ENCODE measurements at places on chromosomes 3 and 15.

DNA sequence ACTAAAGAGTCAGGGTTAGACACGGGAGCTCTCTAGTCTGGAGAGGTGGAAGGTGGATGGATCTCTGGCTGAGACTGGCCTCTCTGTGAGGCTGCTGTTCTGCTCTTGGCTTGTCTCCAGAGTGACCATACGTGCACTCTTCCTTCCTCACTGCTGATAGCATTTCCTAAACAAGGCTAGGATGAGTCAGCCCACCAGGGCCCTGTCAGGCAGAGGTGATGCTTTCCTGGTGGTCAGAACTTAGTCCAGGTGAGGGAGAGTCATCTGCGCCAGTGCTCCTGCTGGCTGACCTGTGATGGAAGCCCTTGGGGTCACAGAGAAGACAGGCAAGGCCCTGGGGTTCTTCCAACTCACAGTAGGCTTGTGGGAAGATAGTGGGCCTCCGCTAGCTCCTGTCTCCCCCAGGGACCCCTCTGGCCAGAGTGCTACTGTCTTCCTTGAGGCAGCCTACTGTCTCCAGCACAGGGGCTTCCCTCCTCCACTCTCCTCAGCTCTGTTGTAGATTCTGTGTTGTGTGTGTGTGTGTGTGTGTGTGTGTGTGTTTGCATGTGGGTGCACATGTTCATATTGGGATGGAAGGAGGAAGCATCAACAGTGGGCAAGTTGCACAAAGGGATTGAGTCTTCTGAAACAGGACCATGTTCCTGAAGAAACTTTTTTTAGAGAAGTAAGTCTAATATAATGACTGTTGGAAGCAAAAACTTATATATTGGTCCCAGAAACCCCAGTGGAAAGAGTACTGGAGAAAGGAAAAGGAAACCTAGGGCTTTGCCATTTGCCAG lies 16.5 kb downstream of the ALPK3 start:
- no peak for DNase-seq

GRCh38 chr15:96058103-96058851 lies 272.2 kb upstream of the NR2F2 start:
- no peak for DNase-seq

- DNase-seq = no peak
These were observed 92.4 kb downstream of the CLDN1 start for GRCh38 chr3:190229632-190230424.

DNA sequence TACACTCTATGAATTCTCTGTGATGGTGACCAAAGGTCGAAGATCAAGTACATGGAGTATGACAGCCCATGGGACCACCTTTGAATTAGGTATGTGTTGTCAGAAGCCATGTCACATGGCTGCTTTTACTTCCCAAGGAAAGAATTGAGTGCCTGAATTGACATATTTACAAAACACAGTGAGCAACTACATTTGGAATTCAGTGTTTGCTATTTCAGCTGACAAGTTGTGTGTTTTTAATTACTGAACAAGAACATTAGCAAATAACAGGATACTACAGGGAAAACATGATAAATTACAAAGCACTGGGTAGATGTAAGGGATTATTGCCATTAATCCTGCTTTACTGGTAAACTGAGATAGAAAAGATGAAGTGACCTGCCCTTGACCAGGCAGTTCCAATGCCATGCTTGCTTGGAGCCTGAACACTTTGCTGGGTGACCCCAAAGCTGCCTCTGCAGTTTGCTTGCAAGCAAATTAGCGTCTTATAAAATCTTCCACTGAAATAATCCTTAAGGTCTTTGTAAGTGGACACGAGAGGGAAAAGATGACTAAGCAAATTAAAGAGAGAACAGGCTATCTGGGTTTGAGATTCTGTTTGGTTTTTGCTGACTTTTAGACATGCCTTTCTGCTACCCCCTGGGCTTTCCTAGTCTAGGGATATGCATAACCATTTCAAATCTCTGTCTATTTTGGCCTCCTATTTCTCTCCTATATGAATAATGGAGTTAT lies 98.2 kb downstream of the HCN4 start:
- DNase-seq = no peak

DNA sequence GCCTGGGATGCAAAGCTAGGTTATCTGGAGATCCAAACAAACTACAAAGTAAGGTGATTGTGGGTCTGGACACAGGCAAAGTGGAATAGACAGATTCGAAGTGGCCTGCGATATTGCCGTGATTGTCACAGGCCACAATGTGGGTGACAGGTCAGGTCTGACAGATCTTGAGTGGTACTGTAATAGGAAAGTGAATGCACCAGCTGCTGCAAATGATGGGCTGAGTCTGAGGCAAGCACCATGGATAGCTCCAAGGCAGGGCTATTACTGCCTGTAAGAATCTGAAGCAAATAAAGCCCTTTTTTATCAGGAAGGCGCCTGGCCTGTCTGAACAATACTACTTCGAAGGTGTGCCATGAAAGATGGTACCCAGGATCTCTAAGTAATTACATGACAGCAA lies 10.0 kb downstream of the ARMC8 start:
- DNase-seq = no peak

DNA sequence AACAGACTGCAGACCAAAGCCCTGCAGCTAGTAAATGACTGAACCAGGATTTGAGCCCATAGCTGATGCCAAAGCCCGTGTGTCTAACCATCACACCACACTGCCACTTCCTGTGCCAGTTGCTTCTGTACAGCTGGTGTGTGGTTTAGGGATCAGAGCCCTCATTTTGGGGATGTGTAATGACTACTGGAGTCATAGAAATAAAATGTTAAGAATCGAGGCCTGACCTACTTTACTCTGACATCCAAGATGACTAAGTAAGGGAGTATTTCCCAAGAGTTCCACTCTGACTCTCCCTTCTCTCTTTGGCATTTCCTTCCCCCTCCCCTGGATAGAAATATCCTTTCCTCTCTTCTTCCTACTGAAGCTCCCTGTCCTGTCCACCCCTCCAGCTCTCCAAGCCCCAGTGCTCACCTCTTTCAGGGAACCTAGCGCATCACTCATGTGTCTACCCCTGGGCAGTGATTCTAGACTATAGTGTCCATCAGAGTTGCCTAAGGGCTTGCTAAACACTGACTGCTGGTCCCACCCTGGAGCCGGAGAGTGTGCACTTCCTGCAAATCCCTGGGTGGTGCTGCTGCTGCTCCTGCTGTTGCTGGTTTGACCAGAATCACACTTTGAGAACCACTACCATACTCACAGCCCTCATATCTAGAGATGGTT lies 53.8 kb downstream of the MGLL start:
- DNase-seq = no peak

GRCh38 chr3:29764603-29765254 lies 483.9 kb downstream of the RBMS3 start:
- no peak for DNase-seq

- no peak for DNase-seq
These were observed 81.0 kb downstream of the FBXL2 start for GRCh38 chr3:33358172-33358781.

GRCh38 chr3:40035177-40035576 lies 225.8 kb downstream of the MYRIP start:
- no peak for DNase-seq

DNA sequence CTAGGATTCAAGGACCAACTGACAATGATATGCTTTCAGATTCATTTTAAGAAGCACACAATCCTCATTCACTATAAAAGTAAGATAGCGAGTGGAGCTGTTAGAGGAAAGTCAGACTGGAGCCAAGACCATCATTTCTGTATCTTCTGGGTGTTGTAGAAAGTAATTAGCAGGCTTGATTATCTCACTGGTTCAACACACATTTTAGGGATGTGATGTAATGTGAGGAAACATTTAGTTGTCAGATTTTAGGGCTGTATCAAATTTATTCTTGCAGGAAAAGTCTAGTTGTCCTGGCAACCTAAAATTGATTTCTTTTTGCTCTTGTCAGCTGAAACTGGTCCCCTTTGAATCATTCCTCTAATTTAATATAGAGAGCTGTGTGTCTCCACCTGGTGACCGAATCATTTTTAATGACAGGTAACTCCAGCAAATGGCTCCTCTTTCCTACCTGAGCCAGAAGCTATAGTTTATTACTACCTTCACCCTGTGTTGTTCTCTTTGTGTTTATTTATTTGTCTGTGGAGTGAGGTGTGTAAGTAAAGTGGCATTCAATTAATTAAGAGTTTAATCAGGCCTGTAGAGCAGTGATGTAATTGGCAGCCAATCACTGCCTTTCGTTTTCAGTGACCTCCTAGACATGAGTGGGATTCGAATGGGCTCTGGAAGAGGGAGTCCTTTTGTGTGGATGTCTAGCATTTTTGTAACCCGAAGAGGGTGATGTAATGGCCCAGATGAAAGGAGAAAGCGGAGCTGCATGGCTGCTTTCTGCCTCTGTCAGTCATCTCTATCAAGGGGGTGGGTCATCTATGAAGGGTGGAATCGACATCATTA lies 125.8 kb downstream of the LPP start:
- no peak for DNase-seq

DNA sequence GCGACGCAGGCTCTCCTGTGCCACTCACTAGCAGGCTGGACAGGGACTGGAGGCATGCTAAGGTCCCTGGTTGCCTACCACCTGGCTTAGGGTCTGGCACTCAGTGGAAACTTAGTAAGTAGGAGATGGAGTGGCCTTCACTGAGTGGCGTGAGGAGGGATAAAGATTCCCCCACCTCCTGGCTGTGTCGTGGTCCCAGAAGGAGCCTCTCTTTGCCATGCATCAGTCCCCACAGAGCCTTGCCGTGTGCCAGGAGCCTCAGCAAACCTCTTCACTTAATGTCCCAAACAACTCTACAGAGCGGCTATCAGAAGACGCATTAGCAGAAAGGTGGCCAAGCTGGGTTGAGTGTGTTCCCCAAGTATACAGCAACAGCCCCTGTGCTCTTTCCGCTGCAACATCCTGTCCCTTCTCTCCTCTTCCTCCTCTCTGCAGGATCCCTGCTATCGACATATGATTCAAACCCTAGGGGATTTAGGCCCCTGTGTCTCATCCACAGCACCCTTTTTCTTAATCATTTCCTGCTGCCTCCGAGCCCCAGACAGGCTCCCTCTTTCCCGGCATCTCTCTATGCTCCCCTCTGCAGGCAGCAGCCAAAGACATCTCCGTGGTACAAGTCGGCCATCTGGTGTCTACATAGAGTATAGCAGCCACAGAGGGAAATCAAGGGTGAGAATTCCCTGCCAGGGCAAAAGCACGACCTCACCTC lies 66.7 kb downstream of the SLC6A1 start:
- no peak for DNase-seq

- no peak for DNase-seq
These were observed 5.5 kb downstream of the CCR4 start for GRCh38 chr3:32956750-32957570.

- no peak for DNase-seq
These were observed 485.2 kb upstream of the ROBO2 start for GRCh38 chr3:76554707-76555106.

DNA sequence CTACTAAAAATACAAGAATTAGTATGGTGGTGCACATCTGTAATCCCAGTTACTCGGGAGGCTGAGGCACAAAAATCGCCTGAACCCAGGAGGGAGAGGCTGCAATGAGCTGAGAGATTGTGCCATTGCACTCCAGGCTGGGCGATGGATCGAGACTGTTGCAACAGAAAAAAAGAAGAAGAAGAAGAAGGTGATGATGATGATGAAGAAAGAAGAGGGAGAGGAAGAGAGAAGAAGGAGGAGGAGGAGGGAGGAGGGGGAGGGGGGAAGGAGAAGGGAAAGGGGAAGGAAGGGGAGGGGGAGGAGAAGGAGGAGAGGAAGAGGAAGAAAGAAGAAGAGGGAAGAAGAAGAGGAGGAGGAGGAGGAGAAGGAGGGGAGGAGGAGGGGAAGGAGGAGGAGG lies 33.2 kb upstream of the ZNF710 start:
- no peak for DNase-seq

GRCh38 chr15:90946538-90946937 lies 8.1 kb upstream of the RCCD1 start:
- no peak for DNase-seq

GRCh38 chr3:160105907-160106584 lies 117.4 kb downstream of the IL12A start:
- no peak for DNase-seq

DNA sequence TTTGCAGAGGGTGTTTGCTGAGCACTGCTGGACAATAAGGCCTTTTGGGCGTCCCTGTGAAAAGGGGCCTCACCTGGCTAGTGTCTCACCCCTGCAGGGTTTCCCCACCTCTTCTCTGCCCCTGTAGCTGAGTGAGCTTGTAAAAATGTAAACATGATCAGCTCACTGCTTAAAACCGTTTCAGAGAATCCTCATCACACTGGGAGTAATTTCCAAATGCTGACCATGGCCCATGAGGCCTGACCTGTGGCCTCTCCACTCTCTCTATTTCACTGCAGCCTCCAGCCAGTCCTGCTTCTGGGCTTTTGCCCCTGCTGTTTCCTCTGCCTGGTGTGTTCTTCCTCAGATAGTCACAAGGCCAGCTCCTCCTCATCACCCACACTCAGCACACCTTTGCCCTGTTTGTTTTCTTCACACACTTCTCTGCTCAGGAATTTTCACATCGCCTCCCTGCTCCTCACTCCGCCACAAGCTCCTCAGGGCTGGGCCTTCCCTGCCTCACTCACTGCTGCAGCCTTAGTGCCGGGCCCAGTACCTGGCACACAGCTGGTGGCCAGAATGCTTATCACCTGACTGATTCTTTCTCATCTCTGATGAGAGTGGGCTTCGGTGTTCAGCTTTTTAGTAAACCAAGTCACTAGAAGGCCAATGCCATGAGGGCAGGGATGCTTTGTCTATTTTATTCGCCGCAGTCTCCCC lies 79.3 kb upstream of the SEC13 start:
- no peak for DNase-seq

DNA sequence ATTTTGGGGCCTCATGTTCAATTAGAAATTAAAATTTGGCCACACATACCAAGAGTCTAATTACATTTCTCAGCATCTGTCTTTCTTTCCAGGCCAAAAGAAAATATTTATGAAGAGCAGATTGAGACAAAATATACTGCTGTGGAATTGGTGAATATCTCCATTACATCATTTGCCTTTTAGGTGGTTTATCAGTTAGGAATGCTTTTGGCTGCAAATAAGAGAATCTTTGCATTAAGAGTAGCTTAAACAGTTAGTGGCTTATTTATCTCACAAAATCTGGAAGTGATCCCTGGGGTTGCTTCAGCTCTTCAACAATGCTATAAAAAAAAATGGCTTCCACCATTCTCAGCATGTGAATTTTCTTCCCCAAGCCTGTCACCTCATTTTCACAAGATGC lies 308.7 kb downstream of the MAGI1 start:
- no peak for DNase-seq

GRCh38 chr3:1251282-1252060 lies 158.6 kb downstream of the CNTN6 start:
- DNase-seq = no peak

DNA sequence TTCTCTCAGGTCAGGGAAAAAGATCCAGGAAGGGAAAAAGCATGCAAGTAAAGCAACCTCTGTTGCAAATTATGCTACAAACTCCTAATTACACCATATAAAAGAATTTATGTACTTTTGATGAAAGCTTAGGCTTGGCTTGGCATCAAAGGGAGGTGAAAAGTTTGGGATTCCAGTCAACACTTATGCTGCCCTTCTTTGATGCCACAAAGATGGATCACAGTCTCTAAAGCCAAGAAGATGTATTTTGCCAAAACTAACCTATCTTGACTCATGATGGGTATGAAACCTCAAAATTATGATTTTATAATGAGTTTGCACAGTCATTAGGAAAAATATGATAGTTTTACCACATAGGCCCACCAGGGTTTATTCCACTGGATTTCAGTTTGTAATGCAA lies 101.0 kb upstream of the CCDC80 start:
- DNase-seq = no peak

Measured in naive thymus-derived CD4-positive, alpha-beta T cell (primary cell).